ENCODE measurements at places on chromosomes 11 and 22.

DNA sequence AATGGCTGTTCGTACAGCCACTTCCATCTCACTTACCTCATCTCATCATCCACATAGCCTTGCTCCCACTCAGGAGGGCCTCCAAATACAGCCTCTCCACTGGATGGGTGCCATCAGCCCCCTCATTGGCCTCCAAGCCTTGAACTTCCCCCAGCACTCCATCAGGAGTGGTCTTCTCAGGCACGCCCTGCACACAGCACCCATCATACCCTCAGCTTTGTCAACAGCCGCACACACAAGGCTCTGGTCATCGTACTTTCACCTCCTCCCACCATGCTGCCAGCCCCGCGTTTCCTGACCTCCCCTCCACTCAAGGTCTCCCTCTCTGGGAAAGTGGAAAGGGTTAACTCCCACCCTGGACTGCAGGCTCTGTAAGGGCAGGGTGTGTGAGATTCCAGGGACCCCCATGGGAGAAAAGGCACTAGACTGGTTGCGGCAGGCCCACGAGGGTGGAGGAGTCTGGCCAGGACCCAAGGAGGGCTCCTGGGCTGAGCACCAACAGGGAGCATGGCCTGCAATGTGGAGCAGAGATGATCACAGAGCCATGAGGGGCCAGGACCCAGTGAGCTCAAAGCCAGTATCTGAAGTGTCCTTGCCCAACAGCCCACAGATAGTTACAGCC is 21.0 kb upstream of the SCARF2 start:
- DNase-seq, result no peak

DNA sequence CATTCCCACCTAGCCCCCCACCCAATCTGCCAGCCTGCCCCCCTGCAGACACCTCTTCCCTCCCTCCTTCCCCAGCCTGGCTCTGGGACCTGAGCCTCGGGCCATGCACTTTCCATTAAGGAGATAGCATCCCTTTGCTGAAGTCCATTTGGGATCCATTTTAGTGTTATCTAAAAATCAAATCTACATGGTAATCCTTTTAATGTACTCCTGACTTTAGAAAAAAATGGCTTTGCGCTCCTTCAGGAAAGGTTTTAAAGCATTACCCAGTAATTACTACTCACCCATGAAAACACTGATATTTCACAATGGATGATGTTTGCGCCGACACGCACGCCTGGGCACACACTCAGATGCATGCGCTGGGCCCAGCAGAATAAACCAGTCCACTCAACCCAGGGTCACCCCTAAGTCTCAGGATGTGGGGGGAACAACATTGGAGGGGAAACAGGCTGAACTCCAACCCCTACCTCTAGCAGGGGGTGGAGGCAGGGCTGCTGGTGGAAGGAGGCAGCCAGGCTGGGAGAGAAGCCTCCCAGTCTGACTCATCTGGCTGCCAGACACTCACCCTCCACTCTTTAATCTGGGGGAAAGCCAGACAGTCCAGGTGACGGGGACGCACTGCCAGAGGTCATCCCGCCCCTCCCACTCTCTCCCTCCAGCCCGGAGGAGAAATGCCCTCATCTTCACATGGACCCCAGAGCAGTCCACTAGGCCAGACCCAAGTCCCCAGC is 29.8 kb downstream of the LMO1 start:
- no peak for DNase-seq

GRCh38 chr11:65726660-65727059 is 6.1 kb upstream of the RNASEH2C start:
- DNase-seq, result no peak

- no peak for DNase-seq
These were observed 32.4 kb downstream of the CNTF start for GRCh38 chr11:58654908-58655296.
